ENCODE measurements at places on chromosomes 12 and 14. TPM values are rescaled to one million over a fixed set of nuclear protein-coding genes. Genes with fewer than 3 reads are reported as not detected.

DNA sequence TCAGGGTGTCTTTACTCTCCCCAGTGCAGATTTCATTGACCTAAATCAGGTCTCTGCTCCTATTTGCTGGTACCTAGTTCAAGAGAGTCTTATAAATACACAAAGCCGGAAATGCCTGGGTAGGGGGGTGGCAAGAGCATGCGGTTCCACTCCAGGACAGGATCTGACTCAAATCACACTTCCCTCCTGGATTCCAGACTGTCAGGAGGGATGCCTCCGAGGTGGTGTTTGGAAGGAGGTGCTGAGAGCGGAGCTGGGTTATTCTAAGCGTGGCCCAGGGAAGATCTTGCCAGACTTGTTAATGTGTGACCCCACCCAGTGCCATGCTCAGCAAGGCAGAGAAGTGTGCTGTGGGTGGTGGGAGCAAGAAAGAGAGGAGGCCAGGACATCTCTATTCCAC is 49.8 kb downstream of the B4GALNT3 start:
- H3K27ac ChIP-seq, result no peak overlapping the region
- H3K27me3 ChIP-seq, result no peaks in the 10 kb centered on the region
- H3K36me3 ChIP-seq, result no peaks in the 10 kb centered on the region

Gene AKAP3
- total RNA-seq, result 13.9 TPM

DNA sequence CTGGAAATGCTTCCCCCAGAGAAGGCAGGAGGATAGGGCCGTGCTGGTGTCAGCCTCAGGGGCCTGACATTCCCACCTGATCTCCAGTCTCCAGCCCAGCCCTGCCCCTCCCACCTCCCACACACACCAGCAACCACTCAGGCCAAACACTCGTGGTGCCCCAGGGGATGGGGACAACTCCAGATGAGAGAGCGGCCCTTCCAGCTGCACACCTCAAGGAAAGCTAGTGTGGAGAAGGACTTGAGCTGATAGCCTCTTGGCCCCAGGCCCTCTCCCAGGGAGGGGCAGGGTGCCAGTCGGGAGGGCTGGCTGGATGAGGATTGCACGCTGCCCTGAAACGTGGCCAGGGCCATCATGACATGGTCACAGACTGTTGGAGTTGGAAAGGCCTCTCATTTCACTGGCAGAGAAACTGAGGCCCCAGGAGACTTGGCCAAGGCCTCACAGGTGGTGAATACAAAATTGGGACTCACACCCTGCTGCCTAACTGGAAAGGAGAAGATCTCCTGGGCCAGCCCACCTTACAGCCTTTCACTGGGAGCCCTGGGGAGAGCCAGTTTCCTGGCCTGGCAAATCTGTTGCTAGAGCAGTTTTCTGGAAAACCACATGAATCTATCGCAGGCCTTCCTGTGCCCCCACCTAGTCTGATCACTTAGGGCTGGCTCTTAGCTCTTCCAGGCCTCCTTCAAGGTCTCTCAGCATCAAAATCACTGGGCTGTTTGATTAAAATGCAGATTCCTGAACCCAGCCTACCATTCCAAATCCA is 52.1 kb downstream of the IRF2BPL start:
- H3K27ac ChIP-seq, result no peak overlapping the region
- no peak for DNase-seq
- no peak overlapping the region for H3K4me3 ChIP-seq

DNA sequence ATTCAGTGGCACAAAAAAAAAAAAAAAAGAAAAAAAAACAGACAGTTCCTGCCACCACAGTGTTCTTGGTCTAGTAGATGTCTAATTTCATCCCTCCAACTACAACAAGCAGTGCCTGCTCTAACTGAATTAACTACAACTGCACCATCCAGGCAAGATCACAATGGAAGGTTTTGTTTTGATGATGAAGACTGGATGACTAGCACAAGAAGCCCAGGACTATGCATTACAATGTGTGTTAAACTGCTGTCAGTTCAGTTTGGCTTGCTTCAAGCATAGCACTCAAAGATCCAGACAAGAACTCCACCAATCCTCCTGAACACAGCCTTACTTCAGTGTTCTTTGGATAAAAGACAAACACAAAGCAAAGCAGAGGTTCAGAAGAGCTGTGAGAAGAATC is 279.9 kb downstream of the GRIN2B start:
- no peaks in the 10 kb centered on the region for H3K36me3 ChIP-seq
- H3K27ac ChIP-seq, result no peak overlapping the region
- no peak for DNase-seq
- H3K4me1 ChIP-seq, result no peaks in the 10 kb centered on the region

DNA sequence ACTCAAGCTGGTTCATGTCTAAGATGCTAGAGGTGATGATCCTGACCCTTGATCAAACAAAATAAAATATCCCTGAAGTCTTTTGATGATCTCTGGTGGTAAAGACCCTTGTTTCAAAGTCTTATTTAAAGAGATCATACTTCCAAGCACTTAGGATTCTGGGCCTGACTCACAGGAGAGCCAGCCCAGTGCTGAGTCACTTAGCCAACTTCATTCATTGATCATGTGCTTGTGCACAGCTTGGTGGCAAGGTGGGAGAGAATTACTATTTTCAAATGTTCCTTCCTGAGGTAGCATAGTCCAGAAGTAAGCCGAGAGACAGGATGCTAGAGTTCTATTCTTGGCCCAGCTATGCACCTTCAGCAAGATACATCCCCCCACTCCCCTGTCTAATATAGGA is 40.6 kb downstream of the SCN8A start:
- no peaks in the 10 kb centered on the region for H3K4me1 ChIP-seq
- no peak overlapping the region for H3K4me3 ChIP-seq
- DNase-seq, result no peak
- no peaks in the 10 kb centered on the region for H3K27me3 ChIP-seq
- no peak overlapping the region for H3K27ac ChIP-seq

Gene ZDHHC22
- 0.11 TPM for total RNA-seq

DNA sequence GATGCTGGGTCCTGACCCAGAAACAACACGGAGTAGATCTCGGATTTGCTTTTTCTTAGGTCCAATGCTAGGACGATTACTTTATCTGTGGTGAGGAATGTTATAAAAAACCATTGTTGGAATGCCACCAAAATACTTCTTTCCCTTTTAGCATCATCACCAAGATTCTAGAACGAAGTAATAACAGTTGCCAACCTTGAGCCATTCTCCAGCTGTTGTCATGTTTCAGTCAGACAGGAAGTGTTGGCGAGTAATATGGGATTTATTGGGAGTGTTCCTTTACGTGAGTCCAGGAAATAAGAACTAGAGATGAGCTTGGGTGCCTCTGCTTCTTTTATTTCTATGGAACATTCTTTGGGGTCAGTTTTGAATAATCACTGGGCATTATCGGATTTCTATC is 892.9 kb downstream of the DIO2 start:
- no peaks in the 10 kb centered on the region for H3K27me3 ChIP-seq
- DNase-seq, result no peak
- no peaks in the 10 kb centered on the region for H3K4me1 ChIP-seq
- no peak overlapping the region for H3K27ac ChIP-seq
- H3K4me3 ChIP-seq, result no peak overlapping the region

DNA sequence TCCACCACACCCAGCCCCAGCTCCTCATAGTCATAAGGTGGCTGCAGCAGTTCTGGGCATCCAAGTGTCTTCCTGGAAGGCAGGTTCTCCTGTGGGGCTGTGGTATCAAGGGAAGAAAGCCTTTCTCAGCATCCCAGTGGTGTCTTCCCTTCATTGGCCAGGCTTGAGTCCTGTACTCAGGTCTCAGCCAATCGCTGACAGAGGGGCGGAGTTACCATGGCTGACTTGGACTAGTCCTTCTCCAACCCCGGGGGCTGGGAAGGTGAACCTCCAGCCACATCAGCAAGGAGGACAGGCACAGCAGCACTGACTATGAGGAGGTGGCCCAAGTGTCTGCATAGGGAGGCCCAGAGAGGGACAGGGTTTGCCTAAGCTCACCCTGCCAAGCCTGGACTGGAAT is 64.0 kb upstream of the SLC24A4 start:
- H3K27ac ChIP-seq, result no peak overlapping the region
- H3K36me3 ChIP-seq, result no peaks in the 10 kb centered on the region
- H3K27me3 ChIP-seq, result peaks cover 3% of the 10 kb centered on the region
- no peak overlapping the region for H3K4me3 ChIP-seq

- peaks cover 3% of the 10 kb centered on the region for H3K36me3 ChIP-seq
- no peak overlapping the region for H3K27ac ChIP-seq
- H3K4me3 ChIP-seq, result no peak overlapping the region
- no peak for DNase-seq
Measured at GRCh38 chr14:24150061-24150460, 2.8 kb downstream of the RNF31 start.

GRCh38 chr12:104517880-104518279 is 61.1 kb downstream of the CHST11 start:
- H3K36me3 ChIP-seq, result no peaks in the 10 kb centered on the region
- no peak for DNase-seq
- no peak overlapping the region for H3K27ac ChIP-seq
- H3K4me3 ChIP-seq, result no peak overlapping the region
- no peaks in the 10 kb centered on the region for H3K4me1 ChIP-seq

Gene RHOJ
- total RNA-seq, result 2.5 TPM

DNA sequence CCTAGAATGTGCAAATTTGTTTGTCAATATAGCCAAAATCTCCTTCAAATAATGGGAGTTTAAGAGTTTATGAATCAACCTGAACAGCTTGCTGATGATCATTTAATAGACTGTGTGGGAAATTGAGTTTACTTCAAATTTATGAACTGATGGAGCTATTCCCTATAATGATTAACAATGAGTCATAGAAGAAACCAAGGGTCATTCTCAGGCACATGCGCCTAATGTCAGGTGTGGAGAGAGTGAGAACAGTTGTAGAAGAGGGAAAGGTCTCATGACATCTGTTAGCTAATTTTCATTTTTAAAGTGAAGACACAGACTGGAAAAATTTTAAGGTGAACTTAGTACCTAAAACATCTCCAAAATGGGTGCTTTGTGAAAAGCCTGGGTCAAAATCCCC is 191.8 kb downstream of the BMP4 start:
- H3K4me3 ChIP-seq, result no peak overlapping the region
- no peaks in the 10 kb centered on the region for H3K27me3 ChIP-seq
- DNase-seq, result no peak
- no peaks in the 10 kb centered on the region for H3K36me3 ChIP-seq
- H3K4me1 ChIP-seq, result no peaks in the 10 kb centered on the region
- no peak overlapping the region for H3K27ac ChIP-seq

DNA sequence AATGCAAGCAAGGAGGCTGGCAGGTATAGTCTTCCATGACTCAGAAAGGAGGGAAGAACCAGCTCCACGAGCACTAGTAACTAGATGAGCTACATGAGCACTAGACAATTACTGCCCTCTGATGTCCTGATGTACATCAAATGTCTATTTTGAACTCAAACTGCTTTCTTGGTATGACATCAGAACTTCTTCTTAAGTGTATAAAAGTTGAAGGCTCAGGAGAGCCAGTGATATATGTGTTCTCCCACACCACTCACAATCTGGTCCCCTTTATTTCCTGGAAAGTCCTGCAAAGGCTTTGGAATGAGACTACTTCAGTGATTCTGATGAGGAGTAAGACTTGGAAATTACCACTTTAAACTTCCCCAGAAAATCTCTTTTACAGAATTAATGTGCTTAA is 18.5 kb upstream of the DHRS7 start:
- no peaks in the 10 kb centered on the region for H3K4me1 ChIP-seq
- peak overlapping the region; percentile 22 for H3K4me3 ChIP-seq
- DNase-seq, result no peak
- H3K27me3 ChIP-seq, result no peaks in the 10 kb centered on the region
- H3K27ac ChIP-seq, result peak overlapping the region; percentile 58

DNA sequence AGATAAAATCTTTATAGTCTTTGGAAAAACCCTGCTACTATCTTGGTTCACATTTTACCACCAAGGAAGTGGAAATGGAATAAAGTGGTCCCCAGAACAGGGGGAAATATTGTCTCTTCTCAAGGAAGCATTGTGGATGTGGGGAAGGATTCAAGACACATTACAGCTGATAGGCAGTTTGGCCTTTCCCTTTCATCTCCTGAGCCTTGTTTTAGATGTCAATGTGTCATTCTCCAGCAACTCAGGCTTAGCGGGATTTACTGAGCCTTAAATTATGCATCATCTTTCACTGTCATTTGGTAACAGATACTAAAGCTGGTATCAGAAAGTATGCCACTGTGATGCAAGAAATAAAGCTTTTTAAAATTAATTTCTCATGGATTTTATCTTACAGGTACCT is 136.2 kb downstream of the STXBP6 start:
- peaks cover 5% of the 10 kb centered on the region for H3K4me1 ChIP-seq
- no peak overlapping the region for H3K4me3 ChIP-seq
- DNase-seq, result no peak
- no peaks in the 10 kb centered on the region for H3K27me3 ChIP-seq
- no peaks in the 10 kb centered on the region for H3K36me3 ChIP-seq
- no peak overlapping the region for H3K27ac ChIP-seq

Gene ACSM4
- total RNA-seq, result 0.91 TPM

Gene MUCL1
- not detected for total RNA-seq

Gene ERBB3
- 117 TPM for total RNA-seq

DNA sequence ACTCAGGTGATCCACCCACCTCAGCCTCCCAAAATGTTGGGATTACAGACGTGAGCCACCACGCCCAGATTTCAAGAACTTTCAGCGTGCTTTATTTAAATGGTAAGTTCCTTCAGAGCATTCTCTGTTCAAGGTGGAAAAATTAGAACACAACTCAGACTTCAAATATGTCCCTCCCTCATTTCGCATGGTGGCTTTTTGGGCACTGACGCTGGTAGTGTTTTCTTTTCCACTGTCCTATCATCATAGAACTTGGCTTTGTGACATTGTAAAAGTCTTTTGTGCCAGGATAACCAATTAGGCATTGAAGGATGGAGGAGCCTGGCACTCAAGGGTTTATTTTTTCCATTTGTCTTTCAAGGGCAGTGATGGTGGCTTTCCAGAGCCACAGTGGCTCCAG is 190.8 kb downstream of the NUAK1 start:
- H3K27ac ChIP-seq, result no peak overlapping the region
- H3K4me1 ChIP-seq, result no peaks in the 10 kb centered on the region
- DNase-seq, result no peak
- no peaks in the 10 kb centered on the region for H3K36me3 ChIP-seq

DNA sequence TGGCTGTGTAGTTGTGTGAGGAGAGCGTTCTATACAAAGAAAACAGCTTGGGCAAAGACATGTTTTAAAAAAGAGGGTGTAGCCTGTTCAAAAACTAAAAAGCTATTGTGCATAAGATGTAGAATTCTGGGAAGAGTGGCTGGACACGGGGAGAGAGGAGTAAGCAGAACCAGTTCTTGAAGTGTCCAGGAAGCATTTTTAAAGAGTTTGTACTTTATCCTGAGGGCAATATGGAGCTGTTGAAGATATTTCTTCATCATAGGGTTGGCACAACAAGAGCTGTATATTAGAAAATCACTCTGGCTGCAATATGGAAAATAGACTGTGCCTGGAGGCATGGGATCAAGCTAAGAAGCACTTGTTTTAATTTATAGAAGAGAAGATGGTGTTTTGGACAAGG is 458.9 kb upstream of the LMO3 start:
- no peak for DNase-seq
- H3K4me1 ChIP-seq, result no peaks in the 10 kb centered on the region
- no peak overlapping the region for H3K27ac ChIP-seq
- H3K27me3 ChIP-seq, result no peaks in the 10 kb centered on the region
- no peak overlapping the region for H3K4me3 ChIP-seq

Gene BRF1
- 64.9 TPM for total RNA-seq
